SK-MEL-5 (cell line): ENCODE measurements at places on chromosomes 5 and 9. TPM values are rescaled to one million over a fixed set of nuclear protein-coding genes. Genes with fewer than 3 reads are reported as not detected.

The LCNL1 gene
- not detected in 2 replicates for total RNA-seq

- no peak for DNase-seq
Measured at GRCh38 chr5:90854169-90854568, 295.6 kb downstream of the ADGRV1 start.

DNA sequence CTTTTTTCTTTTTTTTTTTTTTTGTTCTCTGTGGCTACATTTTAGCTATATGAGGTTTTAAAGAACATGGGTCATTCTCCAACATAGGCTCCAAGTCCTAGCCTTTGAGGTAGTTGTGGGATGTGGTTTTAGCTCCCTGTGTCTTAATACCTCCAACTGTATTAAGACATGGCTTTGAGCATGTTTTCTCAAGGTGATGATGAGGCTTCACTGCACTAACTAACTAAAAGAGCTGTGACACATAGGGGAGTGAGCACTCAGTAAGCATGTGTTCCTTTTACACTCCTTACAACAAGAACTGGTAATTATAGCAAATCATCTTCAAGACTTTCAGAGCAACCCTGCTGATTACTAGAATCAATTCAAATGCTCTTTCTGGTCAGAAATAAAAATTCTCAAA, 333.6 kb upstream of the CCNH start:
- no peak for DNase-seq

GRCh38 chr9:91421971-91422757, 1.5 kb downstream of the NFIL3 start:
- DNase-seq: no peak

DNA sequence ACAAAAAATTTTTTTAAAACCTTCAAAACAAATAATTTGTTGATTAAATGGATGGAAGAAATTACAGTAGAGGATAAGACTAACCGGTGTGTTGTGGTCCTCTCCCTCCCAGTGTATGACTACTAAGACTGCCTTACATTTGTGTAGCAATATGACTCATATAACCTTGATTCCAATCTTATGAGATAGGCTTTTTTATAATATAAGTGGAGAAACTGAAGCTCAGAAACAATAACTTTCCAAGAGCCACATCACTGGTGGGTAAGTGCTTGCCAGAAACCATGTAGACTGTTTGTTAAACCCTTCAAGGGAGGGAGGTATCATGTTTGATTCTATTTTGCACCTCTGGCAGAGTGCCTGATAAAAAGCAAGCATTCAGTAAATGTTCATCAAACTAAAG, 47.5 kb downstream of the NLN start:
- DNase-seq: no peak

The GHR gene
- total RNA-seq: 60.6 and 70.5 TPM in 2 replicates

DNA sequence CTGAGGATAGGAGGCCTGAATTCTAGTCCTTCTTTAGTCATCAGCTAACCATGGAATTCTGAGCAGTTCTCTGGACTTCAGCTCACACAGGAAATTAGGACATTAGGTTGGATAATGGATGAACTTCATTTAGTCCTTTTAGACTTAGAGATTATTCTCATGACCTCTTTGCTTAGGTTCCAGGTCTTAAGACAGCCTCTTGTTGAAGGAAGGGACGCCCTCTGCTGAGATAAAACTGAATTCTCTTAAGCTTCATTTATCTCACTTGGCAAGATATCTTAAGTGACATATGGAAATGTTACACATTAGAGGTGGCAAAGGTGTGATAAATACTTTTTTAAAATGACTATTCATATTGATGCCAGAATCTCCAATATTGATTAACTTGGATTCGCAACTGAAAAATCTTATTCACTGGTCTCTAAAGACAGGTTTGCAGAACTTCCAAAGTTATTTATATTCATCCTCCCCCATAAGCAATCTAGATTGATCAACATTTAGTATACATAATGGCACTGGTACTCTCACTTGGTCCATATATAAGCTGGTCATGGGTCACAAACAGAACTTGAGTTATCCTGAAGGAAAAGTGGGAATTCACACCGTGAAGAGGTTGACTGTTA, 16.9 kb upstream of the ZNF366 start:
- peak; percentile 77 for DNase-seq

DNA sequence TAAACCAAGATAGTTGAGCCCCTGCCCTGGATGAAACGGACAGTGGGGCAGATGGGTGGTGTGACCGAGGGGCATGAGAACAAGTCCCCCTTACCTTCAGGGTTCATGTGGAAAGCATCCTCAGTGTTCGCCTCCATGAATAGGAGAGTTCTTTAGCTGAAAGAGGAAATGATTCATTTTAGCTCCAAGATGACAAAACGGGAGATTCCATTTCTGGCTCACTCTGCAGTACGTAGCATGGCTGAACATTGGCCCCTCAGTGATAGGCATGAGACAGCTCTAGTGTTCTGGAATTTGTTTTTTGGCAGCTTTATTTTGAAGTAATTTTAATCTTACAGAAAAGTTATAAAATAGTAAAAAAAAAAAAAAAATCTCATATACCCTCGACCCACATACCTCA, 70.2 kb upstream of the AGXT2 start:
- no peak for DNase-seq

The C9orf57 gene
- not detected in 2 replicates for total RNA-seq

GRCh38 chr5:177109810-177110209, 23.1 kb downstream of the FGFR4 start:
- DNase-seq: no peak

DNA sequence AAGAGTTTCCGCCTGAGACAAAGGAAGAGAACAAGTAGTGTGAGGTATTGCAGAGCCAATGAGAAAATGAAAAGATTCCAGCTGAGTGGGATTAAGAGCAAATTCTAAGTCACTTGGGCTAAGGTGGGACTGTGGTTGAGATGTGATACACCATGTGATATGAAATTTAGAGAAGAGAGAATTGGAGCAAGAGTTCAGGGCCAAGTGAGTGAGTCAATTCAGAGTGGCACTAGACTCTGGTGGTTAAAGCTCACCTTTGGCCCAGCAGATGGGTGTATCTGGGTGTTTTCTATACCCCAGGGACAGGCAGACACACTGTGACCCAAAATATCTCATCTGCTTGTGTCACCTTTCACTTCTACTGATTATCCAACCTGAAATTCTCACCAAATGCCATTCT, 368.1 kb downstream of the KCNN2 start:
- DNase-seq: no peak

GRCh38 chr9:73810585-73811215, 659.0 kb downstream of the ANXA1 start:
- peak; percentile 21 for DNase-seq

DNA sequence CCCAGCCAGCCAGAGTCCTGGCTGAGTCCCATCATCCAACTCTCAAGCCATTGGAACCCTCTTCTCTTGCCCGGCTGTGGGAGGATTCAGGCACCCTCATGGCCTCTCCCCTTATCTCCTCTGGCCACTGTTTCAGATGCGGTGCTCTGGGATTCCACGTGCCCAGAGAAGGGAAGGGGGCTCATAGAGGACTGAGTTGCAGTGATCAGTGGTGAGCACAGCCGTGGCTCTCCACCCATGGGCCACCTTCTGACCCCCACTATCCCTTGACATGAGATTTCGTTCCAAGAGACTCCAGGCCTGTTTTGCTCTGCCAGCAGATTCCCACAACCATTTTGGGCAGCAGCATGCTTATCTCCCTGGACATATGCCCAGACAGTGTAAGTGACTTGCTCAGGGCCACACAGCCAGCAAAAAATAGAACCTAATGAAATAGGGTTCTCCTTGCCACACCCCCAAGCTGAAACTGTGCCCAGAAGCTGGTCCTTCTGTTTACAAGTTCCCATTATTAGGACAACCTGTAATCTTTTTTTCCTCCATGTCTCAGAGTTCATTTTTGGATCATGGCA, 2.7 kb downstream of the GPX3 start:
- DNase-seq: no peak

The OSTF1 gene
- 28.6 and 30.7 TPM in 2 replicates for total RNA-seq

DNA sequence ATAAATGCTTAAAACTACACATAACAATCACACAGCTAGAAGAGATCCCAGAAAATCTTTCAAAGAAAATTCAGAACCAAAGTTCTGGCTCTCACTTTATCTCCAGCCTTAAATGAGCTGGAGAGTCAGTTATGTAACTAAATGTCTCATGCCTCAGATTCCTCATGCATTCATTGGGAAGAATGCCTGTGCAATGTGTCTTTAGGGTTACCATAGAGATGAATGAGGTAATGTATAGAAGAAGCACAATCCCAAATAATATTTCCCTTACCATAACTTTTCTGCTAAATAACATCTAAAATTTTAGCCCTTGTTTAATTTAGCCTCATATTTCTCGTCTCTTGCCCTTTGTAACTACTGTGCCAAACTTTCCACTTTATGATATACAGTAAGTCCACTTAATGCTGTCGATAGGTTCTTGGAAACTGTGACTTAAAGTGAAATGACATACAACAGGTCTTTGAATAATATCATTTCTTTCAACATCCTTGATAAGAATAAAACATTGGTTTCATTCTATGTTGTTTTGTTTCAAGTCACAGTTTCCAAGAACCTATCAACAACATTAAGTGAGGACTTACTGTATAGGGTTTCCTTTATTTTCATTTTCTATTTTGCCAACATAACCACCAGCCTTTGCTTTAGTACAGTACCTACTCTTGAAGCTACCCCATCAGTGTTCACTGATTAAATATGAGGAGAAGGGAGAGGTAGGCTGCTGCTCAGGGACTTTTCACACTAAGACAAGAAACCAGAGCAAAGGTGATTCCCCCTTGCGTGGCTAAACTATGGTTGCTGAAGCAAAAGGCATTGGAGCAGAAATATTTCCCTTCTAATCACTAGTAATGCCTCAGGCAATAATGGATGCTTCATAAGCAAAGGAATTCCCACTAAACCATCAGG, 295.7 kb upstream of the PTGER4 start:
- DNase-seq: no peak

The EMB gene
- 16.6 and 28.1 TPM in 2 replicates for total RNA-seq

The INSL4 gene
- 0.13 and 0.40 TPM in 2 replicates for total RNA-seq

GRCh38 chr5:162196351-162196750, 128.8 kb downstream of the GABRG2 start:
- no peak for DNase-seq

GRCh38 chr5:66840511-66841013, 244.4 kb downstream of the MAST4 start:
- no peak for DNase-seq

- no peak for DNase-seq
Measured at GRCh38 chr5:145968970-145969713, 32.8 kb downstream of the SH3RF2 start.

DNA sequence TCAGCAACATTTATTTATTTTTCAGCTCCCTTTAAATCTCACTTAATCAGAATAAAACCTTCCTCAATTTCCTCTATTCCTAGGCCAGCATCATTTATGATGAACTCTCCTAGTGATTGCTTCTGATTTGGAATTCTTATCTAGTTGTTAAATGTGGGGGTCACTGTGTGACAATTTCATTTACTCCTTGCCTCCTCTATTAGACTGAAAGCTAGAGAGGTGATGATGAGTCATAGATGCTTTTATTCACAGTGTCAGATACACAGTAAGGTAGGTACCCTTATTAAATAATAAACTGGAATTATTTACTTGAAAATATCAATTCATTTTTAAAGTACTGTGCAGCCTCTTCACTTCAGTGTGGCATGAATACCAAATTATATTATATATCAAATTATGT, 960.6 kb downstream of the MAT2B start:
- no peak for DNase-seq

DNA sequence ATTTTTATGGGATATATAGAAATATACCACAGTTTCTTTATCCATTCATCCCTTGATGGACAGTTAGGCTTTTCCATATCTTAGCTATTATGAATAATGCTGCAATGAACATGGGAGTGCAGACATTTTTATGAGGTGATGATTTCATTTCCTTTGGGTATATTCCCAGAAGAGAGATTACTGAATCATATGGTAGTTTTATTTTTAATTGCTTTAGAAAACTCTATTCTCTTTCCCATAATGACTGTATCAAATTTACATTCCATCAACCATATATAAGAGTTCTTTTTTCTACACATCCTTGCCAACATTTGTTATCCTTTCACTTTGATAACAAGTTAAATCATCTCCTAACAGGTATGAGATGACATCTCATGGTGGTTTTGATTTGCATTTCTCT, 821.6 kb downstream of the TLE1 start:
- no peak for DNase-seq

- no peak for DNase-seq
Measured at GRCh38 chr9:36398745-36399144, 1.3 kb downstream of the RNF38 start.

- no peak for DNase-seq
Measured at GRCh38 chr9:134630393-134630790, 11.2 kb upstream of the COL5A1 start.

DNA sequence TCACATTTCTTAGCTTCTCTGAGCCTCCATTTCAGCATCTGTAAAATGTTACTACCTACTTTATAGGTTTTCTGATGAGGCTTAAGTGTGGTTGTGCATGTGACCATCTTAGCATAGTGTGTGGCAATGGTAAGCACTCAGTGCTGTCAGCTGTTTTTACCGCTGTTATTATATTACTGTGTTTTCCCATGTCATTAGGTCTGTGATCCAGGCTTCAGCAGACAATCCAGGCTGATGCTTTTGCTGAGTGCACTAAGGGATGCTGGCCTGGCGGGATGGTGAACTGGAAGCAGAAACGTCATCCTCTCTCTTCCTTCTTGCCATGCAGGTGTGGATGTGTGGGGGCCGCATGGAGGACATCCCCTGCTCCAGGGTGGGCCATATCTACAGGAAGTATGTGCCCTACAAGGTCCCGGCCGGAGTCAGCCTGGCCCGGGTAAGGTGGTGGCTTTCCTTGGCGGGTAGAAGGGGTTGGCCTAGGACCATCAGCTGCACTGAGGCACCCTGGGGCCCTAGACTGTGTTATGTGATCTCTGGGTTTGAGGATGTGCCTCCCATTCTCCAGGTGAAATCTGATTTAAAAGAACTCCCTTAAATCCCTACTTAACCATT, 41.9 kb upstream of the SAP30L start:
- no peak for DNase-seq

GRCh38 chr5:181181650-181182565, 23.1 kb downstream of the TRIM7 start:
- peak; percentile 82 for DNase-seq

The GRIN3A gene
- total RNA-seq: not detected in 2 replicates

- DNase-seq: no peak
Measured at GRCh38 chr5:161471211-161471950, 75.1 kb downstream of the GABRB2 start.

GRCh38 chr9:95506678-95507463, 9.9 kb downstream of the PTCH1 start:
- DNase-seq: peak; percentile 53
